GM23338 (cell line): ENCODE measurements at places on chromosomes 1 and 21. TPM values are rescaled to one million over a fixed set of nuclear protein-coding genes. Genes with fewer than 3 reads are reported as not detected.

GRCh38 chr1:38584448-38585355, 274.9 kb downstream of the RRAGC start:
- peaks cover 11% of the 10 kb centered on the region for H3K27me3 ChIP-seq
- no peaks in the 10 kb centered on the region for H3K36me3 ChIP-seq

DNA sequence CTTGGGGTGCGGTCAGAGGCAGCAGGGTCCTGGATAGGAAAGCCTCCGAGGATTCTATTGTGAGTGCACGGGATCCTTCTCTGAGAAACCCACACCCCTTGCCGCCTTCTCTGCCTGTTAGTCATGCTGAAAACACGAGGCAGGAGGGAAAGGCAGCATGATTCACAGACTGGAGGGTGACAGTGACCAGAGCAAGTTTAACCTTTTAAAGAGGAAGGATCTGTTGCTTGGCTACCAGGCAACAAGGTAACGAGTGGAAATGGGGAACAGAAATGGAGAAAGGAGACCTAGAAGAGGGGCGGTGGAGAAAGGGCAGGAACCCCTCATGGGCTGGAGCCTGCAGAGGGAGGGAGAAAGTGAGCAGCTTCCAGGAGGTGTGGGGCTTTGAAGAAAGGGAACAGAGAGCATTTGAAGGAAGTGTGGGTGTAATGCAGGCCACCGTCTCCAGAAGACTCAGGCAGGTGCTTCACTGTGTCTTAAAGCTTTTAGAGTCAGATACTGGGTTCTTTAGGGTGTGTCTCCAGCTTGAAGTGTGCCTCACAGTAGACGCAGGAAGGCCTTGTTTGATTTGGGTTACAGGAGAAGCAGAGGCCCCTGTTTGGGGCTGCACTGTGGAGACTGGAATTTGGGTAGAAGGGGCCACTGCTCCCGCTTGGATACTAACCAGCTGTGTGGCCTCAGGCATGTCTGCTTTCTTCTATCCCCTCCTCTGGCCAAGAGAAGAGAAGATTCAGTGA, 19.1 kb downstream of the OPTC start:
- peaks cover 60% of the 10 kb centered on the region for H3K27me3 ChIP-seq
- peaks cover 47% of the 10 kb centered on the region for H3K4me1 ChIP-seq
- no peaks in the 10 kb centered on the region for H3K36me3 ChIP-seq
- peak overlapping the region; percentile 43 for H3K4me3 ChIP-seq
- DNase-seq: no peak

DNA sequence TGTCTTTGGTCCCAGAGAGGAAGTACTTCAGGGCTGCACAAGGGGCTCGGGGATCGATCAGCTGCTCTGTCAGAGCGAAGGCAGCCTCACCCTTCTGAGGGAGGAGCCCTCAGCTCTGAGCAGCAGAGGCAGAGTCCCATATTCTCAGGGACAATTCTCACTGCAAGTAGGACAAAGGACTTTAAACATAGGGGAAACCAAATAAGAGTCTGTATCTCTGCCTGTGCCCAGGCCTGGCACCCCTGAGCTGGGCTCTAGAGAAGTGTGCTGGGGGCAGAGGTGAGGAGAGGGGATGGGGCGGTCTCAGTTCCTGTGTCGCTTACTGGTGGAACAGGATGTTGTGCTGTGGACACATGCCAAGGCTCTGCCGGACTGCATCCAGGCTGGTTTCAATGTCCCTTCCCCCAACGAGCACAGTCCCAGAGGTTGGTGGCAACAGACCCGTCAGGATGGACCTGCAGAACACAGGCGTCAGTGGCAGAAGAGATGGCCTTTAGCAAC, 76.6 kb downstream of the ABCA4 start:
- peaks cover 17% of the 10 kb centered on the region for H3K4me1 ChIP-seq
- H3K36me3 ChIP-seq: no peaks in the 10 kb centered on the region
- H3K27me3 ChIP-seq: no peaks in the 10 kb centered on the region

GRCh38 chr1:7208647-7209180, 423.5 kb downstream of the CAMTA1 start:
- no peak overlapping the region for H3K4me3 ChIP-seq
- H3K27me3 ChIP-seq: no peaks in the 10 kb centered on the region
- H3K36me3 ChIP-seq: no peaks in the 10 kb centered on the region
- DNase-seq: no peak
- no peaks in the 10 kb centered on the region for H3K4me1 ChIP-seq

Gene SH2D1B
- total RNA-seq: not detected in 2 replicates

Gene LINGO4
- total RNA-seq: not detected in 2 replicates

Gene CD1B
- total RNA-seq: not detected in 2 replicates
